Neural crest cell (in vitro differentiated cells): ENCODE measurements at places on chromosomes 1 and 21.

GRCh38 chr1:30727824-30728223, 4.4 kb upstream of the MATN1 start:
- DNase-seq: no peak

- DNase-seq: no peak
Measured at GRCh38 chr1:32757213-32757895, 54.8 kb upstream of the SYNC start.

- DNase-seq: no peak
Measured at GRCh38 chr1:237961754-237962153, 71.0 kb upstream of the ZP4 start.

DNA sequence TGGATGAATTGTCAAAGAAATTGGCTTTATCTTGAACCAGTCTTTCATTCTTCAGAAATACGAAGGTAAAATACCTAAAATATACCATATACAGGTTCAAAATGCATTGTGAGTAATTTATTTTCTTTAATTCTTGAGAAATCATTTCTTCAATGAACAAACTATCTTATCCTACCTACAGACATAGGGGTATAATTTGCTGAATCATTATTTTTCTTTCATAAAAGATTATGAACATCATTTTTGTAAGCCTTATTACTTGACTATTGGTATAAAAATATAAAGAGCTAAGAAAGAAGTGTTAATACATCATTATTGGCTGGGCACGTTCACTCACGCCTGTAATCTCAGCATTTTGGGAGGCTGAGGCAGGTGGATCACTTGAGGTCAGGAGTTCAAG, 167.7 kb downstream of the DNAH14 start:
- DNase-seq: no peak

- DNase-seq: no peak
Measured at GRCh38 chr1:20849100-20849499, 62.0 kb upstream of the HP1BP3 start.

GRCh38 chr1:117757668-117758067, 151.8 kb downstream of the TENT5C start:
- DNase-seq: no peak

DNA sequence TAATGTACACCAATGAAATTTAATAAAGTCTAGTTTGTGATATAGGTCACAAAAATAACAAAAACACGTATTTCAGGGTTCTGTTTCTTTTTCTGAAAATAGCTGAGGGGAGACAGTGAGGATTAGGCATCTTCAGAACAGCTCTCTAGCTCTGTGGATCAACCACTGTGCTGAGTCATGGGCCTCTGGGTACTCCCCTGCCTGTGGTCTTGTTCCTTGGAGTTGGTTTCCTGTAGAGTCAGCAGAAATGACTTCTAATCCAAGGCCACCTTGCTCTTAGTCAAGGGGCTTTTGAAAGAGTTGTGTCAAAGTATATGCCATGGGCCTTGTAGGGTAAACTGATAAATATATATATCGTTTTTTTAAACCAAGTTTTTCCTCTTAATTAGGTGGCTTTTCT, 141.8 kb upstream of the ZRANB2 start:
- DNase-seq: no peak

DNA sequence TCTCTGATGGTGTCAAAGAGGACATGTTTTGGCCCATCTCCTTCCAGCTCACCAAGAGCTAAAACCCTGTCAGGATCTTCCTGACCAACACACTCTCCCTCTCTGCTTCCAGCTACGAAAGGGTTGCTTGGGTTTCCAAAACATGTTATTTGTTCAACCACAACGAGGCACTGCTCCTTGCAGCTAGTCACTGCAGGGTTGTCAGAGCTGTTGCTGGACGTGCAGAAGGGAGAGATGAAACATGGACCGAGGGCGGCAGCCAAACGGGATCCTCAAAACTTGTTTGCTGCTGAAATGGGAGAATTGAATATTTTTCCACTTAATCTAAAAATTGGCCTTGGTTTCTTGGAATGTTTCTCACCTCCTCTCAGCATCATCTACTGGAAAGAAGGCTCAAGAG, 12.4 kb downstream of the ZBTB18 start:
- DNase-seq: no peak

- DNase-seq: no peak
Measured at GRCh38 chr1:23441446-23442148, 17.0 kb upstream of the TCEA3 start.
